ENCODE measurements at places on chromosomes 2 and 18. TPM values are rescaled to one million over a fixed set of nuclear protein-coding genes. Genes with fewer than 3 reads are reported as not detected.

GRCh38 chr18:58174285-58174684, 130.3 kb downstream of the NEDD4L start:
- no peak for DNase-seq
- no peaks in the 10 kb centered on the region for H3K4me1 ChIP-seq
- no peaks in the 10 kb centered on the region for H3K27me3 ChIP-seq
- no peak overlapping the region for H3K4me3 ChIP-seq
- no peak overlapping the region for H3K27ac ChIP-seq

GRCh38 chr18:53153281-53153680, 813.3 kb downstream of the DCC start:
- H3K27me3 ChIP-seq, result no peaks in the 10 kb centered on the region
- H3K4me1 ChIP-seq, result no peaks in the 10 kb centered on the region
- H3K4me3 ChIP-seq, result no peak overlapping the region
- no peaks in the 10 kb centered on the region for H3K36me3 ChIP-seq

DNA sequence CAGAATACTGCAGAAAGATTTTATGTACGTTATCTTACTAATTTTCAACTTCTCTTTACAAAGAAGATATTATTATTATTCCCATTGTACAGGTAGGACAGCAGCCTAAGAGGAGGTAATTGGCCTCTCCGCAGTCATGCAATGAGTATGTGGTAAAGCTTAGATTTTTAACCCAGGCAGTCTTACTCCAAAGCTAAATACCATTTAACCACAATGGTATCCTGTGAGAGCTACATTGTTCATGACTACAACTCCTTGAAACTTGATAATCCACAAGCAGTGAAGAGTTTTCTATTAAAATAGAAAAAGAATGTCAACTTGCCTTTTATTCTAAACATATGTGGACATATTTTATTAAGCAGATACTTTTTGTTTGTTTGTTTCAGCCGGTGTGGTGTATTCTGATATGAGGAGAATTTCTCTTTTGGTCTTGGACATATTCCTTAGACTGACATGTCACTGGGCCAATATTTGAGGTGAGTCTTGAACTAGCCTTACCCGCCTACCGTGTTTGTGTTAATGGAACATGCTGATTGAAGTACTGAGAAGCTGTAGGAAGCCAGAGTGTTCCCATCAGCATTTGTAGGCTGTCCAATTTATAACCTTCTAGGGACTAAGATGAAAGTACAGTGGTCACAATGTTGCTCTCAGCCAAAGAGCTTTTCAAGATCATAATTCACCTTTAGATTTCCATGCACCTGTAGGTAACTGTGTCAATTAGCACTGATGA, 293.9 kb upstream of the DCC start:
- no peak for DNase-seq
- no peak overlapping the region for H3K27ac ChIP-seq

SRD5A2 gene
- not detected for total RNA-seq

CFAP65 gene
- not detected for total RNA-seq

PTPRN gene
- not detected for total RNA-seq

Measured in activated naive CD4-positive, alpha-beta T cell treated with anti-CD3 and anti-CD28 coated beads for 36 hours (primary cell).